LoVo (cell line): ENCODE measurements at places on chromosomes 11 and 22.

- no peak for DNase-seq
Measured at GRCh38 chr22:23187871-23188700, 7.8 kb downstream of the BCR start.

DNA sequence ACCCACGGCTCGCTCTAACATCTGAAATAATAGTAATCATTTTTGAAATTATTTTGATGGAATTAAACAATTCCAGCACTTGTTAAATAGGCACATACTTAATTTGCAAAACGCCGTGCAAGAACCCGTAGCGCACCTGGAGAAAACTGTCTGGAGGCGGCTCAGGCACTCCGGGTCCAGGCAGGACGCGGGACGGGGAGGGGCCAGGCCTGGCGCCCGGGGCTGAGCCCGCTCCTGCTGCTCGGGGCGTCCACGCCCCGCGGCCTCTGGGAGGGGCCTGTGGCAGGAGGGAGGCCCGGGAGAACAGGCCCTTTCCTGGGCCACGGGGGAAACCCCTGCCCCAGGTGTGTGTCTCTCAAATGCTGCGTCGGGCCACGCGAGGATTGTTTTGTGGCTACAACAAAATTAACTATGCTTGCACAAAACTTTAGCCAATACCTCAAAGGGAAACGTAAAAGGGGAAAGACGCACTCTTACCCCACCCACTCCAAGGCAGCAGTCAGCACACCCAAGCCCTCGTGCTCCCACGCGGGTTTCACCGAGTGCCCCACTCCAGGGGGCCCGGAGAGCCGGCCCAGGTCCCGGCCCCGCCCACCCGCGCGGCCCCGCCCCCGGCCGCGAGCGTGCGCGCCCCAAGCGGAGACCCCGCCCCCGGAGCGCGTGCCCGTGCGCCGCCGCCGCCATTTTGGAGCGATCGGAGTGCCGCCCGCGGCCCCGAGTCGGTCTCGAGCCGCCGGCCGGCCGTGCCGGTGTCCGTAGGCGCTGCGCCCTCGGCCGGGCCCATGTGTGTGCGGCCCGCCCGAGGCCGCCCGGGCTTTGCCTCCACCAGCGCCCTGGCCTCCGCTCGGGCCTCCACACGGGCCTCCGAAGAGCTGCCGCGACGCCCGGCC lies at the start of gene PPP6R2:
Gene PPP6R2, plus strand, starts transcription at position 677 of the 890 bp plus-strand sequence. CDS start 50,582 bp downstream, outside the sequence.
- peak; percentile 76 for DNase-seq

- DNase-seq: no peak
Measured at GRCh38 chr11:44382118-44382517, 72.2 kb upstream of the ALX4 start.

DNA sequence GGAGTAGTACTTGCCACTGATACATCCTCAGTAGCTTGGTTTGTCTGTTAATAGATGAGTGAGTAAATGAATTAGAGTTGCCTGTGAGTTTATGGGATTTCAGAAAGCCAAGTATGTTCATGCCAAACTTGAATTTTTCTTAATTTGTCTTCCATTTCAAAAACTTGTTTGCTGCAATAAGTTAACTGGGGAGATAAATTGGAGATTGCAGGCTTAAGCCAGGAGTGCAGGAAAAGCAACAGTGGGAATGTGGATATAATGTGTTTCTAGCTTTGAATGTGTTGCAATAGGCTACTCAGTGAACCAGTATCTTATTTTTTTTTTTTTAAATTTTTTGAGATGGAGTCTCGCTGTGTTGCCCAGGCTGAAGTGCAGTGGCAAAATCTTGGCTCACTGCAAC lies 8.2 kb downstream of the OSBP2 start:
- no peak for DNase-seq

- DNase-seq: no peak
Measured at GRCh38 chr11:35917676-35918075, 26.2 kb upstream of the LDLRAD3 start.

DNA sequence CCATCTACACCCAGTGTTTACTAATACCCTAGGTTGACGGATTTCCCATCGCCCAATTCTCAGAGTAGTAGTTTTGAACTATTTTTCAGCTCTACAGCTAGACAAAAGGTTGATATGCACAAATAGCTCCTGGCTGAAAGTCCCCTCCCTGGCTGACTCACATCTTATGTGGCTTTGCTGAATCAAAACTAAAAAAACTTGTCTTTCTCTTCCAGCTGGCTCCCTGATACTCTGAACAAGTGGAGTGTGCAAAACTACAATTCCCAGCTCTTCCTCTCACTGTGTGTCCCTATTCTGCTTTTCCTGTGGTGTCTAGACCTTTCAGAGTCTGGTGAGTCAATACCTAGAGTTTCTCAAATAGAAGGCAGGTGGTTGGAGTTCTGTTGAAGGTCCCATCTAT lies 12.7 kb upstream of the LARGE1 start:
- no peak for DNase-seq

- DNase-seq: no peak
Measured at GRCh38 chr11:117836077-117836960, 11.8 kb upstream of the FXYD2 start.

GRCh38 chr22:48778308-48779195 lies 1049.1 kb downstream of the BRD1 start:
- DNase-seq: no peak

DNA sequence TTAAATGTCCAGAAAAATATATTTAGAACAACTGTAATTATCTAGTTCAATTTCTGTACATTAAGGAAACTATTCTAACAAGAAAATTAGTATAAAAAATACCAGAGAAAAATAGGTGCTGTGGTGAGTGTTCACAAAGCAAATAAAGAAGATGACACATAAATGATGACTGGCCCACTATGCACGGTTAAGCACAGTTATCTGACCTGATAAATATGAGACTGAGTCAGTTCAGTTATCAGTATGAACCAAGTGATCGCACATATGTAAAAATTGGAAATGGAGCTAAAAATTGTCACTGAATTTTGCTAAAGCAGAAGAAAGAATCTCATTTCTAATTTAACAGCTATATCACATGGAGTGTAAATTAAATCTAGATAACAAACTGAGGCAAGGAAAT lies 18.8 kb upstream of the MAML2 start:
- DNase-seq: no peak

- DNase-seq: no peak
Measured at GRCh38 chr11:79371152-79371551, 69.7 kb downstream of the TENM4 start.

DNA sequence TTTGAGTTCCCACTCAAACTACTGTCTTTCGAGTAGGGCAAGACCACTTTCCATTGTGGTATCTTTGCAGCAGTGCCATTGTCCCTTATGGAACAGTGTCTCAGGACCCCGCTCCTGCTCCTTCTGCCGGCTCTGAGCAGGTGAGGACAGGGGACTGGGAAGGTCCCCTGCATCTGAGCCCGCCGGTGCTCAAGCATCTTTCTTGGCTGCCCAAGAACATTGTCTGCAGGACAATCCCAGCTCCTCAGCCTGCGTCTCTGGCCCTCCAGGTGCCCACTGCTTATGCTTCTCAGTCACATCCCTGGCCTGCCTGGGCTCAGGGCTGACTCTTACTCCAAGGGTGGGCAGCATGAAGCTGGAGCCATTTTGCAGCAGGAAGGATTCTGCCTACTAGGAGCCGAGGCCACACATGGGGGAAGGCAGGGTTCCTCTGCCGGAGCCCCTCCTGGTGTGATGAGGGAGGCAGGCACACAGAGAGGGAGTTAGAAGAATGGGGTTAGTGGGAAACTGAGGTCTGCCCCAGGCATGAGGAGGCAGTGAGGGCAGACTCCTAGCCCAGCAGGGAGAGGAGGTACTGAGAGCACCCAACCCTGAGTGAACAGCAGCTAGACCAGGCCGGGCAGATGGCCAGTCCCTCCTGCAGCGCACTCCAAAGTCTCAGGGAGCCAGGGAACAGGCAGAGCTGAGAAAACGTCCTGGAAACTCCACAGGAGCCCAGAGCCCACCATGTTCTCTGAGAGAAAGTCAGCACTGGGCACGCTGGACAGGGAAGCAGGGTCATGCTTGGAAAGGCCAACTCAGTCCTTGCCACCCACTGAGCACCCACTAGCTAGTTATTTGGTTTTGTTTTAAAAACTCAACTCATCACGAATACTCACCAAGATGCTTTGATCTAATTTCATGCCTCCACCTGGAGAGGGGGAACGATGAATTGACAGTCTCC lies 7.5 kb upstream of the PPARA start:
- DNase-seq: no peak

GRCh38 chr11:57370251-57370650 lies 10.7 kb downstream of the PRG3 start:
- no peak for DNase-seq

- DNase-seq: peak; percentile 24
Measured at GRCh38 chr11:130787092-130787616, 129.1 kb downstream of the SNX19 start.

- no peak for DNase-seq
Measured at GRCh38 chr11:36699271-36699670, 101.2 kb upstream of the RAG2 start.

DNA sequence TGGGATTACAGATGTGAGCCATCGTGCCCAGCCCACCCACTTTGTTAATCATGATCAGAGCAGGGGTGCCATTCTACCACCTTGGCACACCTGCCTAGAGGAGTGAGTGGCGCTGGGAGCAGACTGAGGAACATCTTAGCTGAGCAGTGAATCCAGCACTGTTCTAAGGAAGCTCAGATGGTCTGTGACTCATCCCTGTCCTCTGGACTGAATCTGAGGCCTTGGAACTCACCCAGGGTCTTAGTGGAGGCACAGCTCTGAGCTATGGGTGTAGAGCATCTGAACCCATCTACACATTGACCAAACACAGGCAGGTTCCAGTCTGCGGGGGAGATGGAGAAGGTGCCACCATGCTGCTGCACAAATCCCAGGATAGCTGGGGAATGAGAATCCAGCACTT lies 14.9 kb downstream of the PGAP2 start:
- no peak for DNase-seq

GRCh38 chr22:31477329-31477728 lies 12.3 kb downstream of the EIF4ENIF1 start:
- no peak for DNase-seq

DNA sequence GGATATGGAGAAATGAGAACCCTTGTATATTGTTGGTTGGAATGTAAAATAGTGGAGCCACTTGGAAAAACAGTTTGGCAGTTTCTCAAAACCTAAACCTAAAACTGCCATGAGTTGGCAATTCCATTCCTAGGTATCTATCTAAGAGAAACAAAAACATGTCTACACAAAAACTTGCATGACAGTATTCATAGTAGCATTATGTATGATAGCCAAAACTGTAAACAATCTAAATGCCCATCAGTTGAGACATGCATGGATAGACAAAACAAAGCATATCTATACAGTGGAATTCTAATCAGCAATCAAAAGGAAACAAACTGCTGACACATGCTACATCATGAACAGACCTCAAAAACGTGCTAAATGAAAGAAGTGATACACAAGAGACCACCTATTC lies 34.9 kb downstream of the TRAF6 start:
- DNase-seq: no peak

DNA sequence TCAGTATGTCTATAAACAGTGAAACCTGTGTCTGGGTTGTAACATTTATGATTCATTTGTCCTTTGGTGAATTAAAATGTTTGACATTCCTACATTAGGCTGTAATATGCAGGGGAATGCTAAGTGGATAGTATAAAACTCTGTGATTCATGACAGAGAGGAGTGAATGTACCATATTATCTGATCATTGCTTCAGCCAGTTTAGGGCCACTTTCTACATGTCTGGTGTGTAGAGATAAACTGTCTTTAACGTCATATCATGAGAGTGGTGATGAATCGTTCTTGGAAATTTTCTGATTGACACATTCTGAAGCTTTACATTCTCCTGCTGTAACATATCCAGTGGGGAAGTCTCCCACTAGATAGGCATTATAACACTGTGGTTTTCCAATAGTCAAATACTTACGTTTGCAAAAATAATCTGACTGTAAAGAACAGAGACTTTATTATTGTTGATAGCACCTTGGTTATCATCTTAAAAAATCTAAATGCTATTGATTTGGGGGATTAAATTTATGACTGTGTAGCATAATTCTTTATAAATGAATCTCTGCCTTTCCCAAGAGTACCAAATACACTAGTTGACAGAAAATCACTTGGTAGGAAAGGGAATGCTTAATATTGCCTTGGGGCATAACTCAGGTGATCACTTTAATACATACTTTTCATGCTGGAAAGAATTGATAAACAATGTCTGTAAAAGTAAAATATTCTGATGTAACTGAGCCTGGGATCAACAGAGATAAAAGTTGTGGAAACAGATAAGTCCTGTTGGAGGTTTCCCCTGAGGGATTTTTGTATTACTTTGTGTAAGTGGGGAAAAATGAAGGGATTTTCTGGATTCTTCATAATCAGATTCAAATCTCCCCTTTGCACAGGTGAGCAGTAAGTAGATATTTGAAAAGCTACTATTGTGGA lies 427.9 kb downstream of the JRKL start:
- DNase-seq: no peak

- no peak for DNase-seq
Measured at GRCh38 chr11:80194625-80195024, 753.8 kb upstream of the TENM4 start.

GRCh38 chr22:38106814-38107578 lies 3.5 kb downstream of the BAIAP2L2 start:
- no peak for DNase-seq

DNA sequence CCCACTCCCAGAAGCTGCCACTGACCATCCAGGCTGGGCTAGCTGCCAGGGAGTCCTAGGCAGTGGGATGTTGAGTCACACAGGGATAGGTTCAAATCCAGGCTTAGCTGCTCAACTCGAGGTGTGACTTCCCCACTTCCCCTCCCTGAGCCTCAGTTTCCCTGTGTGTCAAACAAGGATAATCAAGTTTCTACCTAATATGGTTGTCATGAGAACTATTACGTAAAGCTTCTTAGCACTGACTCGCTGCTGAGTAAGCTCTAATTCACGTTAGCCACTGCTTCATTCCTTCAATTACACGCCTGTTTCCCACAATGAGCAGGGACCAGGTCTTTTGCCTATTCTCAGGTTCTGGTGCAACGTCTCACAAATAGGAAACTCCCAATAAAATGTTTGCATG lies 67.7 kb downstream of the SEZ6L start:
- DNase-seq: no peak

DNA sequence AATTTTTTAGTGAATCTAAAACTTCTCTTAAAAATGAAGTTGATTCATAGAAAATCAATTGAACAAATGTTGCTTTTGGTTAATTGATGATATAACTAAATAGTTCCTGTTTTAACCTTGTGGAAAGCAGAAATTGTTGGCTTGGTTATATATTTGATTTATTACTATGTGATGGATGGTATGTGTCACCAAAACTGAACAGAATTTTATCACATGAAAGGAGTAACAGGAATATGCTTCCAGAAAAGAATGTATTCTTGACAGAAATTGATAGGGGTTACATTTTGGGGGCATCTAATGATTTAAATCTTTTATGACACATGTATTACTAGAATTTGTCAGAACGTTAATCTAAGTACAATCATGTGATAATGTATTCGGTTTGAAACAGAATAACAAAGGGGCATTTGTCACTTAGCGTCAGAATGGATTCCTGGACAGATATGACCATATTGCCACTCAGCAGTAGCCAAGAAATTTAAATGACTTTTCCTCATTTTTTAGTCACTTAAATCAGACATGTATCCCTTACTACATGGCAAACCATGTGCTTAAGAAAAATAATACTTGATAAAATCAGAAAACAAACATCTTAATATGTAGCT lies 295.2 kb downstream of the GRM5 start:
- DNase-seq: no peak
